Fibroblast of the conjunctiva (primary cell): ENCODE measurements at places on chromosomes 7 and 10.

DNA sequence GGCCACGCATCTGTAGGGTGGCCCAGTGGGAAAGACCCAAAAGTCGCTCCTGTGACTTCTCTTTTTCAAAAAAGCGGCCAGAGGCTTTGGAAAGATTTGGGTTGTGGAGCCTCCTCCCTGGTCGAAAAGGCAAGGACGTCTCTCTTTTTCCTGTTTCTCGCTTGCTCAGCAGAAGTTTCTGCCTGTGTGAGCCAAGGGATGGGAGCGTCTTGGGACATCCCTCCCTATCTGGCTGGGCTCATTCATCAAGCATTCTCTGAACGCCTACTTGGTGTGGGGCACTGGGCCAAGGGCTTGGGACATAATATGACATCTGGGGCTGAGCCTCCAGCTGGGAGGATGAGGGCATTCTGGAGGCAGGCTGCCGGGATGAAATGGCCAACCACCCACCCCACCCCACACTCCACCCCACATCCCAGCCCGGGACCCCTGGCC is 120.9 kb downstream of the C10orf105 start:
- peak; percentile 39 for DNase-seq

DNA sequence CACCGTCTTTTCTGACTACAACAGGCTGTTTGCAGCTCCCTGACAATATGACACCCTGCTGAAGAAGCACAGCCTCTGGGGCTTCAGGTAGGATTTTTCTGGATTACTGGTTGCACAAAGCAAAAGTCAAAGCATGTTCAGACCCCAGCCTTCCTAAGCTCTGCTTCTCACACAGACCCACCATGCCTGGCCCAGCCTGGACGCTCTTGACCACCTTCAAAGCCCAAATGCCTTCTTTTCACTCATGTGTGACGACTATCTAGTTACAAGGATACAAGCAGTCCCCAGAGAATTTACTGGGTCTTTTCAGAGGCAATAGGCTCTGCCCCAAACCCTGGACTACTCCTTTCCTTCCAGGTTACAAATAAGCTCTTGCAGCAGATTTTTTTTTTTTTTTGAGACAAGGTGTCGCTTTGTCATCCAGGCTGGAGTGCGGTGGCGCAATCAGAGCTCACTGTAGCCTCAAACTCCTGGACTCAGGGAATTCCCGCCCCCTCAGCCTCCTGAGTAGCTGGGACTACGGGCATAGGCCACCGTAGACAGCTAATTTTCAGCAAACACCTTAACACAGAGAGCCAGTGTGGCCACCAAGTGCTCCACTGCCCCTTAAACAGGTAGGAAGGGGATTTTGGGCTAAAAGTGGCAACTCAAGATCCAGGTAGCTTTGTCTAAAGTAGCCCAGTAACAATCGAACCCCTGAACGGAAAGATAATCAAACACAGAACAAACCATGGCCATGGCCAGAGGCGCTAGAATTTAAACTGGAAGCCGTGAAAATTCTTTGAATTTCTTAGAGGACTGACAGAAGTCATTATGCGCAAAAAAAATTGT is 16.2 kb downstream of the SVIL start:
- no peak for DNase-seq

DNA sequence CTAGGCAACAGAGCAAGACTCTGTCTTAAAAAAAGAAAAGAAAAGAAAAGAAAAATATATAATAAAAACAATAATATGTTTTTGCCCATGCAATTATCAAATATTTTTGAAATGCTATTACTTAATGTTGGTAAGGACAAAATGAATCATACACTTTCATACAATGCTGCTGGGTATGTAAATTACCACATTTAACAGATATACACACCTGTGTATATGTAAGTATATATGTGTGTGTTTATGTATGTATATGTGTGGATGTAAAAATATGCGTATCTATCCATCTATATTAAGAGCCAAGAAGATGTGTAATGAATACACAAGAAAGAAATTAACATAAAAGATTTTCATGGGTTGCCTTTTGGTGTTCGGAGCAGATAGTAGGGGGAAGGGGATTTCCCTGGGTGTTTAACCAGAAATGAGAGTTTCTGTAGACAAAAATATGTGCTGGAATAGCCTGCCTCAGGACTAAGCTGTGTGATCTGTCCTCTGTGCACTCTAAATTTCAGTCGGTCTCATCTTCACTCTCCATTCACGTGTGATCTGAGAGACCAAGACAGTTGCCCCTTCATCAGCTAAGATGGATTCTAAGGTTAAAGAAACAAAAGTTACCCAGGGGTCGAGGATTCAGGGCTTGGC is 61.2 kb downstream of the PRKCQ start:
- no peak for DNase-seq

- no peak for DNase-seq
These were observed 8.4 kb downstream of the PRKAG2 start for GRCh38 chr7:151868396-151869108.

DNA sequence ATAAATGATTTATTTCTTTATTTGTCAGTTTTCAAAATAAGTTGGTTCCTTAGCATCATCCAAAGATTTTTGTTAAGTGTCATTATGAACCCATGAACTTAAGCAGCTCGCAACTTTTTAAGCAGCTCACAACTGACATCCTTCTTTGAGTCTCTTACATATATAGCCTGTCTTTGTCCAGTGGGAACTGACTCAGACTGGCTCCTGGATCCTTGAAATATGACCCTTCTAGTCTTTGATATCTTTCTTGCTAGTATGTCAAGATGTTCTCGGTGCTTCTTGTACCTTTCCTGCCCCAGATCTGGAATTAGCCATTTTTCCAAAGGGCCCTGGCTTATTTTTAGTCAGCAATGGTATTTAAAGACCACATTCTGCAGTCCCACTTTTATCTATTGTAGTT is 53.9 kb upstream of the ARID5B start:
- no peak for DNase-seq

GRCh38 chr7:116897661-116898060 is 35.3 kb downstream of the CAPZA2 start:
- no peak for DNase-seq

DNA sequence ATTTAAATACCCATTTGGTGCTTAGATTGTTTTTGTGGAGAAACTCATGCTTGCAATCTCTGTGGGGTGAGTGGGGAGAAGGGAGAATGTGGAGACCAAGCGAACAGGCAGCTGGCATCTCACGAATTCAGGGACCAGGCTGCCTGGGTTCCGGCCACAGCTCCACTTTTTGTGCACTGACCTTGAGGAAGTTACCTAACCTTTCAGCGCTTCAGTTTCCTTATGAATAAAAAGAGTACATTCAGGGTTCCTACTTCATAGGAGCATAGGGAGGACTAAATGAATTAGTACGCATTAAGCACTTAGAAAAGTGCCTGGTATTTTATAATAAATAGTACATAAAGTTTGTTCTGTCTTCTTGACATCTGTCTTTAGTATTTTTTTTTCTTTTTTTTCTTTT is 72.5 kb downstream of the PRTFDC1 start:
- no peak for DNase-seq

GRCh38 chr7:151454305-151454704 is 14.4 kb upstream of the CRYGN start:
- no peak for DNase-seq

- DNase-seq: no peak
These were observed 3.2 kb downstream of the PPRC1 start for GRCh38 chr10:102135956-102136526.

DNA sequence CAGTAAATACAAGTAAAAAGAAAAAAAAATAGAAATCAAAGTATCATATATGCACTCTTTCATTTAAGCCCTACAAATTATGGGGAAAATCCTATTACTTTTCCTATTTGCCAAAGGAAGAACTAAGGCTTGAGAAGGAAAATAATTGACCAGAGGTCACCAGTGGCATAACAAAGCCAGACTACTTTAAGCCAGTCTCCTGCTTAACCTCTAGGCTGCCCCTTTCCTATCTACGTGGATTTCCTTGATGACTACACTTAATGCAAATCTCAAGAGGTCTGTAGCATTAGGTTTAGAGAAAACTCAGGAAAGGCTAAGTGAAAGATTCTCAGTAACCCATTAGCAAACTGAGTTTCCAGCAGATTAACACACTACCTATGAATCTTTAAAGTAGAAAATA is 49.8 kb downstream of the TPK1 start:
- DNase-seq: no peak
